Stimulated activated CD8-positive, alpha-beta memory T cell treated with anti-CD3 and anti-CD28 coated beads, Interleukin-2, amount 100 ng/mL, for 1 hour (primary cell): ENCODE measurements at places on chromosomes 3 and 15.

GRCh38 chr15:67304778-67305177 lies 50.2 kb downstream of the IQCH start:
- no peak for DNase-seq

DNA sequence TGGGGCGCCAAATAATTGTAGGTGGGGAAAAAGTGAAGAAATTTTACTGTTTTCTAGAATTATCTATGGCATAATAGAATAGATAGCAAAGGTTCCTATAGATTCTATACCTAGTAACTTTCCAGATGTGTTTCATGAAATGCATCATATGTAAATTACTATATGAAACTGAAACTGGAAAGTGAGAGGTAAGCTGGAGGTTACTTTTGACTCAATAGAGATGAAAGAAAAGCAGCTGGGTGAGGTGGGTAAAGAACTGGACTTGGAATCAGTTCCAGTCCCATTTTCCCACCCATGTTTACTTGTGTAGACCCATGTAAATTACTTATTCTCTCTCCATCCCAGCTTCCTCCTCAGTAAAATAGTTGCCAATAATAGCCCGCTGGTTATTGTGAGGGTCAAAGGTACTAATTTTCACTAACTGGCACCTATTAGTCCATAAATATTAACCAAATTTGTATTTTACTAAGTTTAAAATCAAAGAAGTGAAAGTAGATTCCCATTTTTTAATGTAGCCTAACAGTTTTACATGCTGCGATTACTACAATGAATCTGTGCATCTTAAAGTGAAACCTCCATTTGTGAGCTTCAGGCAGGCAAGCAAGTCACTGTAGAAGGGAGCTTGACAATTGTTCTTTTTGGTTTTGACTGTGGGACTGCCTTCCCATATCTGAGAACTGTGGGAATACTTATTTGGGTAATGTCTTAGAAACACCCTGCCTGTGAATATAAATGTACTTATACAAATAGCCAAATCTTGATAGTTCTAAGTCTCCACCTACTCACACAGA lies 312.1 kb downstream of the SLC9A9 start:
- DNase-seq = no peak

- no peak for DNase-seq
Observed at GRCh38 chr3:182027366-182027765, 315.6 kb downstream of the SOX2 start.

DNA sequence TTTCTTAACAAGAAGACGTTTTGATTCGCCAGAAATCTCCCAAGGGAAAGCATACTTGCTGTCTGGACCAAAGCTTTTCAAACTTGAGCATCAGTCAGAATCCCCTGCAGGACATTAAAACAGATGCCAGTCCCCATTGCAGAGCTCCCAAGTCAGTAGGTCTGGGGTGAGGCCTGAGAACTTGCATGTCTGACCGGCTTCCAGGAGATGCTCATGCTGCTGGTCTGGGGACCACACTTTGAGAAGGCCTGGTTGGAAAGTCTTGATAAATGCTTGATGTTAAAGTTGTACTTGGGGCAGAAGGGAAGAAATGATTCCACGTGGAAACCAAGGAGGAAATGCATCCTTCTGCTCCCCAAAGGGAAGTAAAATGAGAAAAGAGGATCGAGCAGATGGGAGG lies 24.3 kb upstream of the CAV3 start:
- no peak for DNase-seq

- no peak for DNase-seq
Observed at GRCh38 chr3:10187290-10187876, 22.7 kb downstream of the IRAK2 start.

DNA sequence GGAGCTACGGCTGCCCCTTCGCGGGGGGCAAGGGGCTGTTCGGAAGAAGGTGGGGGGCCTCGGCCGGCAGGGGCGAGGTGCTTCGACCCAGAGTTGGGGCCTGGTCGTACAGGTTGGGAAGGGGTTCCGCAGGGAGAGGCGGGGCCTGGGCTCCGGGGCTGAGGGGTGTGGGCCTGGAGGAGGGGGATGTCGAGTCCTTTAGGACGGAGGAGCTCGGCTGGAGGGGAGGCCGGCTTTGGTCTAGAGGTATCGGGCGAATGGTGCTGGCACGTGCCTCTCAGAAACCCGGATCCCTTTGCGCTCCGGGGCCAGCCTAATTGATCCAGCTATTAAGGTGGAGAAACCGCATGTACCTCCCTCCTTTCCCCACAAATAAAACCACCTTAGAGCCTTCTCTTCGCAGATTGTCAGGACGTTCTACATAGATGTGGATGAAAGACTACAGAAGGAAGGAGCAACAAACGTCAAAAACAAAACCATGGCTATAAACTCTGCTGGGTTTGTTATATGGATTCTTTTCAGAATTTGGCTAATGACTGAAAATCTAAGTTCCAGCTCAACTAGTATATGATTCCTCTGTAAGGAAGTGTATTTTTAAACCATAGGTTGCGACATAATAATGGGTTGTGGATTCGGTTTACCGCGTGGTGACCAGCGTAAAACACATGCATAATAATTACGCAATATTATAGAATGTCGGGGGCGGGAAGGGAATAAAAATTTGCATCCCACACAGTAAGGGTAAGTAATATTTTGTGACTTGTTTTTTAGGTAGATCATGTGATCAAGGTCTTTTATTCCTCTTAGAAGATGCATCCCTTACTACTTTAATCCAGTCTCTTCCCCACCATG lies 644 bp upstream of the NGLY1 start:
- DNase-seq = no peak

GRCh38 chr15:70018646-70019600 lies 78.8 kb downstream of the TLE3 start:
- DNase-seq = no peak

- DNase-seq = no peak
Observed at GRCh38 chr3:185914911-185915629, 22.7 kb downstream of the TRA2B start.

- no peak for DNase-seq
Observed at GRCh38 chr15:70095408-70096214, 2.1 kb downstream of the TLE3 start.

DNA sequence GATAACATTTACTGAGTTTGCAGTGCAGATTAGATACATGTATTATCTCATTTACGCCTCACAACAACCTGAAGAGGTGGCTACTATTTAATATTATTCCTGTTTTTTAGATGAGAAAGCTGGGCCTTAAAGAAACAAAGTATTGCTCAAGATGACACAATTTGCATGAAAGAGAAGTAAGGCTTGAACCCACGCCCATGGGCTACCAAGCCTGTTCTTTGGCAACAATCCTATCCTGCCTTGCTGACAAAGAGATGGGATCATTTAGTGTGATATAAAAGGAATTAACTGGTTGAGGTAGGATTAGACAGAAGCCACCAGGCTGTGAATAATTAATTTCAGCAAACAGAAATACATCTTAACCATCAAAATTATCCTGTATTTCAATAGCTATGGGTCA lies 9.2 kb upstream of the LDHAL6B start:
- no peak for DNase-seq

DNA sequence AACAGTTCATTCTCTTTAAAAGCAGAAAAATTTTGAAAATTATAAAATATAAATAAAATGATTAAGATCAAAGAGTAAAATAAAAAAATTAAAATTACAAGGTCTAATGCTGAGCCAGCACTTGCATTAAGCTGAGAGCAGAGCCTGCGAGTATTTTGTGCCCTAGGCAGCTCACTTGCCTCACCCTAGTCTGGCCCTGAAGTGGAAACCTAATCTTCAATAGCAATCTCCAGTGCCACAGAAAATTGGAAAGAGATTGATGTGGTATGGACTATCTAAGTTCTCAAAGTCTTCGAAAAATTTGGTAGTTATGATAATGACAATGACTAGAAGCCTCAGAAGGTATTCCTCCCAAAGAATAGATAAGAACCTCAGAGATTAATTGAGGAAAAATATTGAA lies 459.4 kb upstream of the CBLB start:
- DNase-seq = no peak

DNA sequence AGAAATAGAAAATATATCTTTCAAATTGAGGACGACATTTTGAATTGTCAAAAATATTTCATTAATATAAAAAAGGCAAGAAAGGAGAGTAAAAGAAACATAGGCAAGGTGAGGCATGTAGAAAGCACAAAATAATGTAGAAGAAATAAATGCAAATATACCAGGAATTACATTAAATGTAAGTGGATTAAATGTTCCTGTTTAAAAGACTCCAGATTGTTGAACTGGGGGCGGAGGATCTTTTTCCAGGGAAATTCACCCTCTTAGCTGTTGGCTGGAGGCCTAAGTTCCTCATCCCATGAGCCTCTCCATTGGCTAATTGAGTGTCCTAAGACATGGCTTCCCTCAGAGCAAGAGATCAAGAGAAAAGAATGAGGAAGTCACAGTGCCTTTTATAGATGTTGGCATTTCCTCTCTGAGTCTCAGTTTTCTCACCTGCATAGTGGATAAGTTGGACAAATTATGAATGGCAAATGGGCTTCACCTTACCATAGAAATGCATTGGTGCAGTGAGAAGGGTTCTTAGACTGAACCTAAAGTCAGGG lies 147.4 kb upstream of the SMAD3 start:
- DNase-seq = no peak

GRCh38 chr15:26531489-26531888 lies 241.4 kb downstream of the GABRB3 start:
- no peak for DNase-seq

GRCh38 chr15:40855706-40856234 lies 11.9 kb downstream of the SPINT1 start:
- no peak for DNase-seq

- DNase-seq = no peak
Observed at GRCh38 chr3:164387236-164387635, 691.1 kb downstream of the SI start.

DNA sequence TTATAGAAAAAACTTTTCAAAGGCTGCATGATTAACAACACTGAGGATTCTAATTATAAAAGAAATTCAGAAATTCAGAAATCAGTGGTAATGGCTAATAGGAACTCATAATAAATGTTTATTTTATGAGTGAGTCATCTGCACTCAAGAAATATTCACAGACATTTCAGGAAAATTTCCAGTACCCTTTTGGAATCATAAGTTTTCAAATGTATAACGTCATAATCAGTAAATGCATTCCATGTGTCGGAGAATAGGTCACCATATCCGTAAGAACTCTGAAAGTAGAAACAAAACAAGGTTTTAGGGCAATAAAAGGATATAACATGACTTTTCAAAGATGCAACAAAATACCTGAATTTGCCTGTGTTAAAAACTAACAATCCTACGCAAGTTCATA lies 24.7 kb downstream of the EOGT start:
- no peak for DNase-seq

DNA sequence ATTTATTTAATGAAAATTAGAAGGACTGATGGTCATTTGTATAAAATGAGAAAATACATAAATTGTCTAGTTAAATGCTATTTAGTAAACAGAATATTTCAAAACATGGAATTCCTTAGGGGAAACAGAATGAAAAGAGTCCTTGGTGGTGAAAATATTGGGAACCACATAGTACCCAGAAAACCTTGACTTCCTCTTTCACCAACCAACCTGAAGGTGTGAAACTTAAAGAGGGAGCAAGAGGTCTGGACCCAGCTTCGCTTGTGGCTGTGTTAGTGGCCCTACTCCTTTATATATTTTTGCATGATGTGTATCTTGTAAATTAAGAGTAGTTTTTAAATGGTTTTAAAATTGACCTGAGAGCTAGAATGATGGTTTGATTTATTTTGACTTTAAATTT lies 64.2 kb downstream of the MAP2K5 start:
- DNase-seq = no peak
